ENCODE measurements at places on chromosomes 3 and 15.

DNA sequence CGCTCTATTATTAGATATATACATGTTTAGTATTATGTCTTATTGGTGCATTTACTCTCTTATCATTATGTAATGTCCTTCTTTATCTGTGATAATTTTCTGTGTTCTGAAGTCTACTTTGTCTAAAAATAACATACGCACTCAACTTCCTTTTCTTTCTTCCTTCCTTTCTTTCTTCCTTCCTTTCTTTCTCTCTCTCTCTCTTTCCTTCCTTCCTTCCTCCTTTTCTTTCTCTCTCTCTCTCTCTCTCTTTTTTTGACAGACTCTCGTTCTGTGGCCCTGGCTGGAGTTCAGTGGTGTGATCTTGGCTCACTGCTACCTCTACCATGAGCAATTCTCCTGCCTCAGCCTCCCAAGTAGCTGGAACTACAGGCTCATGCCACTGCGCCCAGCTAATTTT is 15.2 kb downstream of the ADIPOQ start:
- DNase-seq: no peak

DNA sequence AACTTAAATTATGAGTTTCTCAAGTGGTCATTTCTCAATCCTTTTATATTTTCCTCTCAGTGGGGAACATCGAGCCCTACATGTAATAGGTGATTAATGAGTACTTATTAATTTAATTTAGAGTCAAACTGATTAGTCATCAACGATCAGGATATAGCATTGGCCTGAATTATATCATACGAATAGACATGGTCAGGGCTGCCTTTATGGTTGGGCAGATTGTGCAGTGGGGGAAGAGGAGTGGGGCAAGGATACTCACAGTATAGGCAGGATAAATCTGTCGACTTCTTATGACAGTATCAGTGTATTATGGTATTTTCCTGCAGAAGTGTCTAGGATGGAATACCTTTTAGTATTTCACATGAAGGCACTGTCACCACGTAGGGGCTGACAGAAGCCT is 27.0 kb downstream of the C2CD4A start:
- DNase-seq: no peak

DNA sequence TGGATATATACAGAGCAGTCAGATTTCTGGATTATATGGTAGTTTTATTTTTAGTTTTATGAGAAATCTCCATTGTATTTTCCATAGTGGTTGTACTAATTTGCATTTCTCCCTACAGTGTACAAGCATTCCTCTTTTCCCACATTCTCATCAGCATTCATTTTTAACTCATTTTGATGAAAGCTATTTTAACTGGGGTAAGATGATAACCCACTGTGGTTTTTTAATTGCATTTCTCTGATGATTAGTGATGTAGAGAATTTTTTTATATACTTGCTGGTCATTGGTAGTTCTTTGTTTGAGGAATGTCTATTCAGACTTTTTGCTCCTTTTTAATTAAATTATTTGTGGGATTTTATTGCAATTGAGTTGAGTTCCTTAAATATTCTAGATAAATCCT is 903.6 kb downstream of the DIPK2A start:
- peak; percentile 75 for DNase-seq

GRCh38 chr3:120418866-120419490 is 31.8 kb downstream of the FSTL1 start:
- peak; percentile 36 for DNase-seq

- no peak for DNase-seq
Measured at GRCh38 chr15:80597076-80597475, 98.0 kb upstream of the ABHD17C start.

DNA sequence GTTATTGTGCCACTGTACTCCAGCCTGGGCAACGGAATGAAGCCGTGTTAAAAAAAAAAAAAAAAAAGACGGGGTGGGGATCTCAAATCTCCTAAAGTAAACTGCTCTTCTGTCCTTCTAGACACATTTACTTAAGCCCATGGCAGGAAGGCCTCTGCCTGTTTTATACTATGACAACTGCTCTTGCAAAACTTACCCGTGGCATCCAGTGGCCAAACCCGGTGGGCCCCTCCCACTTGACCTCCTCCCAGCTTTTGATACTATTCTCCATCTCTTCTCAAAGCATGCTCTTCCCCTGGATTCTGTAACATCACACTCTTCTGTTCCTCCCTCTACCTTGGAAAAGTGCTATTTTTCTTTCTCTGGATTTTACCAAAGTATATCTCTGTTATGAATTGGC is 112.2 kb downstream of the RFTN1 start:
- DNase-seq: no peak

DNA sequence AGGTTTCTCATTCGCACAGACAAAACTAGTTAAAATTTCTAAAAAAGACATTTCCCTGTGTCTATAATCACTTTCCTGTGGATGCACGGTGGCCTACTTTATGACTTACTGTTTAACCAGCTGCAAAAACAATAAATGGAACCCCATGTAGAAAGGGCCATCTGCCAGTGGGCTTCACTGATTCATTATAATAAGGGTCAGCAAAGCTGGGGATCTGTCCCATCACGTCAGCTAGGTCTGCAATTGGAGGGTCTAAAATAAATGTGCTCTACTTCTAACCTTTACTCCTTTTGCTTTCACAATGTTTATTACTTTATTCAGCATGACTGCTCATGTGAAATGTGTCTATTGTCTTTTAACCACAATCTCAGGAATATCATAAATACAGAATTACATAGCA is 43.1 kb upstream of the NMD3 start:
- DNase-seq: no peak

DNA sequence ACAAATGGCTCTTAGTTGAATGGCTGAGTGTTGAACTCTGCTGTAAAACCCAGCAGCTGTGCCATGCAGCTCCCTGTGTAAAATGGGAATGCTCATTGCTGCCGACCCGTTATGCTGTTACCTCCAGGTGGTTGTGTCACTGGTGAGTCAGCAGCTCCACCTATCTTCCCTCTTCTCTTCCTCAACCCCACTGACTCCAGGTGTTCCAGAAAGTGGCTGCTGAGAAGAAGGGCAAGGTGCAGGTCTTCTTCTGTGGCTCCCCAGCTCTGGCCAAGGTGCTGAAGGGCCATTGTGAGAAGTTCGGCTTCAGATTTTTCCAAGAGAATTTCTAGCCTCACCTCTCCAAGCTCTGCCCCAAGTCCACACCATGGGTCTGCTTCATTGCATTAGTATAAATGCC is 41.9 kb downstream of the NOX5 start:
- no peak for DNase-seq

DNA sequence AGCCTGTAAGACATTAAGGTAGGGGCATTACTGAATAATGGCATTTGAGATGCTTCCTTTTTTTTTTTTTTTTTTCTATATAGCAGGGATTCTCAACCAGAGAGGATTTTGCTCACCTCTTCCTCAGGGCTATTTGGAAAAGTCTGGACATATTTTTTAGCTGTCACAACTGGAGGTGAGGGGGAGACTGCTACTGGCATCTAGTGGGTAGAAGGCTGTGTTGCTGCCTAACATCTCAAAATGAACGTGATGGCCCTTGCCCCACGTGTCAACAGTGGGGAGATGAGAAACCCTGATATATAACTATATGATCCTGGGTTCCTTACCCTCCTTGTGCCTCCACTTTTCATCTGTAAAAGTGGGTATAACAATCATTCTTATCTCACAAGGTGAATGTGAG is 71.9 kb downstream of the CADPS start:
- no peak for DNase-seq

DNA sequence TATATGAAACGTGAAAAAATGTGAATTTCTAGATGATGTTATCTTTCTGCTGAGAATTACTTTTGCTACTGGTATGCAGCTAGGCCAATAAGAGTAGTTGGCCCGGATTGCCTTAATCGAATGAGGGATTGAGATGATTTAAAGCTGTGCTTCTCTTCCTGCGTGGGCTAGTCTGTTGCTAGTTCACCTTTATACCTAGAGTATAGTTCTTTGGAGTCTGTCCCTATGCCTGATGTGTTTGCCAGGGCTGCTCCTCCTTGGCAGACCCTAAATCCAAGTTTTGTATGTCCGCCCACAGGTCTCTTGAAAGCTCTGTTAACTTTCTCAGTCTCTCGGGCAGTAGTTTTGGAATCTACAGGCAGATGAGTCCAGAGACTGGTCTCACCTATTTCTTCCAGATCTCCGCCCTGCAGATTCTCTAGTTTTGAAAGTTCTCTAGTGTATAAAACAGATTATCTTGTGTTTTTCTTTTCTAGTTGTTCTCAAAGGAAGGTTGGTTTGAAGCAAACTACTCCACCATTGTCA is 64.9 kb downstream of the MEF2A start:
- DNase-seq: no peak

- DNase-seq: peak; percentile 40
Measured at GRCh38 chr3:185992831-185993374, 55.1 kb upstream of the TRA2B start.
